ENCODE measurements at places on chromosomes 1 and 21.

DNA sequence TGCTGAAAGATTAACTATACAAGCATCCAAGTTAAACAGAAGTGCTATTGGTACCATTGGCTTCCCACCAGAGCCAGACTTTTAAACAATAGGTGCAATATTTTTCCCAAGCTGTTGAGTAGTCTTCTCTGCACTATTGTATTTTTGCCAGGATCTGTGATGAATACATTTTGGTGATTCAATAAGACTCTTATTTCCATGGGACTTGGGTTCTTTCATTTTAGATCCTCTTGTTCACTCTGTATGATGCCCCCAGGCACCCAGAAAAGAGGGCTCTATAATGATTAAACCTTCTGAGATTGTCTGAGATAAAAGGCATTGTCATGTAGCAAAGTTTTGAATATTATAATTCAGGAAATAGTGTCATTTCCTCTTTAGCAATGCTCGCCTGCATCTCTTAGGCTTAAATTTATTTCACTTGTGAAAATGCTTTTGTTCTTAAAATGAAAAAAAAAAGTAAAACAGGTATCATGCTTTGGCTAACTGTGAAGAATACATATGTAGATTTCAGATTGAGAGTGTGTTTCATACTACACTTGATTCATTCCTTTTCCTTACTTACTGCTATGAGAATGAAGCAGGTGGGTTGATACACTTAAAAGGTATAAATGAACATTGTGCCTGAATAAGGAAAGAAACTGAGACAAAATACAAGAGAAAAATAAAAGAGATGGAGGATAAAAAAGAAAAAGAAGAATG lies 275.0 kb downstream of the HMCN1 start:
- no peak for DNase-seq

GRCh38 chr1:212814537-212815334 lies 23.0 kb downstream of the TATDN3 start:
- peak; percentile 54 for DNase-seq

GRCh38 chr1:23588749-23589548 lies 29.6 kb upstream of the ID3 start:
- DNase-seq, result no peak

DNA sequence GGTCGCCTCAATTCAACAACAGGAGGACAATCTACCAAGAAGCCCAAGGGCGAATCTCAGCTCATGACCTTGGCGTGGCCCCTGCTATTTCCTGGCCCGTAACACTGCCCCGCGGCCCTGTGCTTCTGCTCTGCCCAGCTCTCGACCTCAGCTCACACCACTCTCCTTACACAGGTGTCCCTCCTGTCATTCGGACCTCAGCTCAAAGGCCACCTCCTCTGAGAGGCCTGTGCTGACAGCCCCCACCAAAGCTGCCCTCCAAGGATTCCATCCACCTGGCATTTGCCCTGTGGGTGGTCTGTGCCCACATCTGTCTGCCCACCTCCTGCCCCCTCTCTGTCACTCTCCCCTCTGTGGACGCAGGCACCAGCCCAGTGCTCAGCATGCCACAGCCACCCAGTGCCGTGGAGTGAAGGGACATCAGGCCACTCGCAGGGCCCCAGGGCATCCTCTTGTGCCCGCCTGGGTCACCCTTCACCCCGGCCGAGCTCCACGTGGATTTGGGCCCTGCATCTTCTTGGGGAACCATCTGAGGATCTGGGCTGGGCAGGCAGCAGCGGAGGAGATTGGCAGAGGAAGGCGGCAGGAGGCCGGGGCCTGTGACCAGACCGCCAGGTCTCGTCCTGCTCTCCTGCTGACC lies 70.3 kb downstream of the DHRS3 start:
- DNase-seq, result no peak

DNA sequence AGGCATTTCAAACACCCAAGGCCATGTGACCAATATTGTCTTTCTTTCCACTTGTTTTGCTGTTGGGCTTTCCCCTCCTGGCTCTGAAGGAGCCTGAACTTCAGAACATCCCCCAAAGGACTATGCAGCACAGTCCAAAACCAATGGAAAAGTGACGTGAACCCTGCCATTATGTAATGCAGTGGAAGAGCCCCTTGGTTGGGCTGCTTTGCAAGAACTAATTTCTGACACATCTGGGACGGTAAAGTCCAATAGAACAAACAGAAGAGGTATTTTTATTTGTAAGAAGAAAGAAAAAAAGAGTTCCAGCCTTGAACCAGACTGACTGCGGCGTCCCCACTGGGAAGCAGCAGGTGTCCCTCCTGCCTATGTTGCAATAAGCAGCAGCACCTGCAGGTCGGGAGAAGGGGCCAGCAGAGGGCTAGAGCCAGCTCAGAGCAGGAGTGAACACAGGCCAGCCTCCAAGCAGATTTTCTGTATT lies 116.7 kb downstream of the CDC7 start:
- DNase-seq, result peak; percentile 57

DNA sequence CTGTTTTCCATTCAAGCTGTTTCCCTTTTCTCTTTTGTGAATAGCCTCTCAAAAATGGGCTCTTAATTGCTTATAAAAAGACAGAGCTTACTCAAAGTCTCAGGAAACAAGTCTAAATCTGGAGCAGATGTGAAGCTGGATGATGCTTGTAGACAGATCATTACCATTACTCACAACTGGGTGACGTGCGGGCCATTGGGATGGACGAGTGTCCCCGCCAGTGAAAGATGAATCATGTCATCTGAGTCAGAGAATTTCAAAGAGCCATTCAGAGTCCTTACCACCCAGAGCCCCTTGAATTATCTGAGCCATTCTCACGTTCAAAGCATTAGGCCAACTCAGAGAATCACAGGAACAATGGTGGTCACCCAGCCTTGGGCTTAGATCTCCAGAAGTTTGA lies 134.6 kb downstream of the HUNK start:
- no peak for DNase-seq

DNA sequence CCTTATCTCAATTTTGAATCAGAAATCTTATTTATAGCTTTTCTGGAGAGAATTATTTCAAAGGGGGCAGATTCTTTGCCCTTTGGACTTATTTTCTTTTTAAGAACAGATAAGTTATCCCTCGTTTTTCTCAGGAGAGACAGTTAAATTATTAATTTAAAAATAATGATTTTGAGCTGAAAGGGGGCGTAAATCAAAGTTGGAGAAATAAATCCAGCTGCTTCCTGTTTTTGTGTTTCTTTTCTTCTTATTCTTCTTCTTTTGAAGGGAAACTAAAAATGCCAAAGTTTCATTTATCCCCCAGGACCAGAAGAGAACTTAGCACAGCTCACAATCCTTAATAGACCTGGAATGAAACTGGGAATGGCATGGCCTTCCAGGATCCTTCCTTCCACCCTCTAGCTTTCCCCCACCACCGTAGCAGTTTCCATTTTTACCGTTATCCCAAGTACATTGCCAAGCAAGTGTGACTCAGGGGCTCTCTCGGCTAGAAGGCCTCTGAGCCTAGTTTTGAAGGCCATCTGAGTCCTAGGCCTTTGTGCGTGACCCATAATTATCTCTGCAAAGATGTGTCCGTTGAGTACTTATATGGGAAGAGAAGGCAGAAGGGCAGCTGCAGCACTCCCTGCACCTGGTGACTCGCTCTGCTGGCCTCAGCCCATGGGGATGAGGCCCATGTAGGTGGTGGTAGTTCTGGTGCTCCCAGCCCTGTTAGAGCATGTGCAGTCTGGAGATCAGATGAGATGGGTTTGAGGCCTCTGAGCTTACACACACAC lies 181.7 kb downstream of the ROR1 start:
- DNase-seq, result no peak

DNA sequence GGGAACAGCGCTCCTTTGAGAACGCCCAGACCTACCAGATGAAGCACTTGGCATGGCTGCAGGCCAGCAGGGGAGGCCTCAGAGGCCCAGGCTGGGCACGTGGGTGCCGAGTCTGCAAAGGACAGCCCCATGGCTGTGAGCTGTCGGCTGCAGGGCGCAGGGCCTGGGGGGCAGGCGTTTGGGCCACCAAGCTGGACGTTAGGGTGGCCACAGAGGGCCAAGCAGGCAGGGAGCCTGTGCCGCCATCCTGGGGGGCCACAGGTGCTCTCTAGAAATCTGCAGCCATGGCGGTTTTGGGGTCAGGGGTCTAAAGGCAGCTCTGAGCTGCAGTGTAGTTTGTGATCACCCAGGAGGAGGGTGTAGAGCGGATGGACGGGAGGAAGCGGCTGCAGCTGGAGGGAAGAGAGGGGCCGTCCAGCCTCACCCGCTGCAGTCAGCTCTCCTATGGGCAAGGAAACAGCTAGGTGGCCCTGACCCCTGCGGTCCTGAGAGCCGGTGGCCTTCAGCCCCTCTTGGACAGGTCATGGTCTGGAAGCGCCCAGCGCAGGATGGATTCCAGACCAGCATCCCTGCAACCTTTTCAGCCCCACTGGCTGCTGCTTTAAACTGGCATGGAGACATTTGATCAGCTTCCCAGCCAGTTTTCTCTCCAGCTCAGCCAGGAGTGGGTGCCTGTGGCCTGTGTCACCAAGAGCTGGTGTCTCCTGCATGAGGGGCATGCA lies 11.0 kb downstream of the IBA57 start:
- no peak for DNase-seq

GRCh38 chr1:208178091-208178529 lies 66.1 kb downstream of the PLXNA2 start:
- DNase-seq, result peak; percentile 90

- no peak for DNase-seq
Measured at GRCh38 chr1:223059526-223059925, 83.5 kb downstream of the TLR5 start.

DNA sequence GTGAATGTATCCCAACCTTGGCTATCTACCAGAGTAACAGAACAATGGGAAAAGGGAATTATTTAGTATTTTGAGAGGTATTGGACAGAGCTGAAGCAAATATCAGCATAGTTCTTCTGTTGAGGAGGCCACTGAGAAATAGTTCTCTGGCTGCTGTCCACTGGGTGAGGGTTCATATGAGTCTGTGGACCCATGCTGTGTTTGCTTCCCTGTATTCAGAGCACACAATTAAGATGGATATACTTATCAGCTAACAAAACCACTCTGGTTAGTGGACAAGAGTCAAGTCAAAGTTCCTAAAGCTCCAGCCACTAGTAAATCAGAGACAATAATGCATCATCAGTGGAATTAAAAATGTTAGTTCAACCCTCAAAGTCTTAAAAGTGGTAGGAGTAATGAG lies 66.1 kb downstream of the RGS18 start:
- no peak for DNase-seq

DNA sequence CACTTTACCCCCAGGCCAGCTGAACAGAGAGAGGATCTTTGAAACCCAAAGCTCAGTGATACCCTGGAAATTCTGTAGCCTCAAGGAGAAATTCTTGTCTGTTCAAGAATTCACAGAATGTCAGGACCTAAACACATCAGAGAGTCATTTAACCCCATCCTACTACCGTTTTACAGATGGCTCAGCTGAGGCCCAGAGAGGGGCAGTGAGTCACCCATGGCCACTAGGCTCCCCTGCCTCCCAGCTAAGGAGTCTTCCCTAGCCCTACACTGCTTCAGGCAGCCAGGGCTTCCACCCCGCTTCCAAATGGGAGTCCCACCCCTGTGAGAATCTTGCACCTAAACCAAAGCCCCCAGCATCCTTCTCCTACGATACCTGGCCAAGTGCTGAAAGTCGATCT lies 28.3 kb downstream of the VWA5B1 start:
- DNase-seq, result no peak

- DNase-seq, result peak; percentile 34
Measured at GRCh38 chr1:54885807-54886723, 930 bp downstream of the DHCR24 start.

- DNase-seq, result no peak
Measured at GRCh38 chr1:29973406-29973805, 737.1 kb downstream of the PTPRU start.

- DNase-seq, result no peak
Measured at GRCh38 chr1:30378003-30378596, 345.3 kb downstream of the MATN1 start.
